Osteocyte (in vitro differentiated cells): ENCODE measurements at places on chromosomes 12 and 14. TPM values are rescaled to one million over a fixed set of nuclear protein-coding genes. Genes with fewer than 3 reads are reported as not detected.

PLEK2 gene
- total RNA-seq, result not detected in 2 replicates

FITM1 gene
- 0.63 and 0.73 TPM in 2 replicates for total RNA-seq

CATSPERB gene
- not detected in 2 replicates for total RNA-seq

SNRNP35 gene
- 19.4 and 21.6 TPM in 2 replicates for total RNA-seq

ACRBP gene
- total RNA-seq, result 0.73 and 1.0 TPM in 2 replicates

ADCY4 gene
- total RNA-seq, result 25.3 and 26.5 TPM in 2 replicates
